ENCODE measurements at places on chromosomes 6 and 20.

DNA sequence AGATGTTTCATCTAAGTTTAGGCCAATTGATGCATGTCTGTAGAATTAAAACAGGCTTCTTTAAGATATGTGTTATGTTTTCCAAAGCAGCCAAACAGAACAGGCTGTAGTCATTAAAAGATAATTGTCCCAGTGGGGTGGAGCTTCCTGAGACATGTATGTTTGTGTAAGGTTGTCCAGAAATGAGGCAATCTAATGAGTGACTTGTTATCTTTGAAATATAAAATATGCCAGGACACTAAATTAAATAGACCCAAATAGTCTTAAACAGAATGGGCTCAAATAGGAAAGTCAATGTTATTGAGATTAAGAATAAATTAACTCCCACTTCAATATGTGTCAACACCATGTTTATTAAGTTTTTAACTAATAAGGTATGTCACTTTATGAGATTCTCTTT is 204.7 kb upstream of the RNF217 start:
- DNase-seq: no peak

DNA sequence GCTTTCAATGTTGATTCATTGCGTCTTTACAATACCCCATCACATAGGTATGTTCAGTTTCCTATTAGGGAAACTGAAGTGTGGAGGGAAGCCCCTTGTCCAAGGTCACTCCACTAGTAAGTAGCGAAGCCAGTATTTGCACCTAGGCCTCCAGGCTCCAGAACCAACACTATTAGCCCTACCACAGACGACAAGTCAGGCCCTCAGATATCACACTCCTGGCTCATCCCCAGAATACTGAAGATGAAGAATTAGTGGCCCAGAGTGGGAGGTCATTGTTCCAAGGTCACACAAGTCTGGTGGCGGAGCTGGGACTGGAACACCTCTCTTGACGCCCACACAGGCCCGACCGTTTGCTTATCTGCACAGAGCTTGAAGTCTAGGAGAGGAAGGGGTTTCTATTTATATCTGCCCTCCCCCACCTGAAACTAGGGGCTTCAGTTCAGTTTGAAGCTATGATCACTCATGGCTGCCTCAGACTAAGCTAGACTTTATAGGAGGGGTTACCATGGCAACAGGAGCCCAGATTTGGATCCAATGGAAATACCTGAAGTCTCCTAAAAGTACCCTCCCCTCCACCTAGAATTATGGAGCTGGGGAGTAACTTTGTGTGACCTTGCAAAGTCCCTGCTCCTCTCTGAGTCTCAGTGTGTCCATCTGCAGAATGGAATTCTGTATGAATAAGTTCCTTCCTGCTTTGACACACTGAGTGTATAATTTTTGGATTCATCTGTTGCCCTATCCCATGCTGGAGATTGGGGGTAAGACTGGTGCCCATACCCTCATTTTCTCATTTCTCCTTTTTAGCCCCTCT is 2.2 kb downstream of the SNTA1 start:
- DNase-seq: no peak

DNA sequence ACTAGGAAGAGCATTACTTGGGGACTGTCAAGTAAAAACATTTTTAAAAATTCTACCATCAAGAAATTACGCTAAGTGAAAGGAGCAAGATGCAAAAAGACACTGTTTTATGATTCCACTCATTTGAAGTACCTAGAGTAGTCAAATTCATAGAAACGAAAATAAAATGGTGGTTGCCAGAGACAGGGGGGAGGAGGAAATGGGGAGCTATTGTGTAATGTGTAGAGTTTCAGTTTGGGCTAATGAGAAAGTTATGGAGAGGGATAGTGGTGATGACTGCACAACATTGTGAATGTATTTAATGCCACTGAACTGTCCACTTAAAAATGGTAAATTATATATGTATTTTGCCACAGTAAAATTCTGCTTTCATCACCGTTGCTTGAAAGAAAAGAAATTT is 83.8 kb downstream of the UST start:
- no peak for DNase-seq

- no peak for DNase-seq
Observed at GRCh38 chr20:42041000-42041565, 422.9 kb upstream of the CHD6 start.

DNA sequence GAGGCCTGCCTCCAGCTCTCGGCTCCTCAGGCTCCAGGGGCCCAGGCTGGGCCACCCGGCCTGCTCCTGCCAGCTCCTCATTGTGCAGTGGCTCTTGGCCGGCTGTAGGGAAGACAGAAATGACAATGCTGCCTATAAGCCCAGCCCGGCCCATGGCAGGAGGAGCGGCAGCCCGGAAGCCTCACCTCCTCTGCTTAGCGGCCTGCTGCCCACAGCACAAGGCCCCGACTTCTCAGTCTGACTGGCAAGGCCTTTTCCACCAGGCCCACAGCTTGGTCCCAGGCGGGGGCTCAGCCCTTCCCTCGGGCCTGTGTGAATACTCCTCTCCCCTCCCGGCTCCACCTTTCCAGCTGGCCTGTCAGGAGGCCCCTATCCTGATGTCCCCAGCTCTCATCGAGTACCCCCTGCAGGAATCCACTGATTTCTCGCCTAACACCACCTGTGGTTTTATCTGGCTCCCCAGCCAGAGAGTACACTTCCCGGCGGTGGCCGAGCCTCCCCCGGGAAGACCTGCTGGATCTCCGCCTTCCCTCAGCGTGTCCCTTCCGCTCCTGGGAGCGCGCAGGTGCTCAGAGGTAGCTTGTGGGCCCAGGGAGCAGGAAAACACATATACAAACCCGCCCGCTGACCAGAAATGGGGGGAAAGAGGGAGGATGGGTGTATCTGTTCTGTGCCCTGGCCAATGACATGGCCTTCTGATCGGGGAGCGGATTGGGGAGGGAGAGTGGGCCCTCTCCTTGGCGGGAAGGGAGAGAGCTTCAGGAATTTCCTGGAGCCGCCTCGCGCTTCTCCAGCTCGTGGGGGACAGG is 963 bp downstream of the DDRGK1 start:
- DNase-seq: no peak

DNA sequence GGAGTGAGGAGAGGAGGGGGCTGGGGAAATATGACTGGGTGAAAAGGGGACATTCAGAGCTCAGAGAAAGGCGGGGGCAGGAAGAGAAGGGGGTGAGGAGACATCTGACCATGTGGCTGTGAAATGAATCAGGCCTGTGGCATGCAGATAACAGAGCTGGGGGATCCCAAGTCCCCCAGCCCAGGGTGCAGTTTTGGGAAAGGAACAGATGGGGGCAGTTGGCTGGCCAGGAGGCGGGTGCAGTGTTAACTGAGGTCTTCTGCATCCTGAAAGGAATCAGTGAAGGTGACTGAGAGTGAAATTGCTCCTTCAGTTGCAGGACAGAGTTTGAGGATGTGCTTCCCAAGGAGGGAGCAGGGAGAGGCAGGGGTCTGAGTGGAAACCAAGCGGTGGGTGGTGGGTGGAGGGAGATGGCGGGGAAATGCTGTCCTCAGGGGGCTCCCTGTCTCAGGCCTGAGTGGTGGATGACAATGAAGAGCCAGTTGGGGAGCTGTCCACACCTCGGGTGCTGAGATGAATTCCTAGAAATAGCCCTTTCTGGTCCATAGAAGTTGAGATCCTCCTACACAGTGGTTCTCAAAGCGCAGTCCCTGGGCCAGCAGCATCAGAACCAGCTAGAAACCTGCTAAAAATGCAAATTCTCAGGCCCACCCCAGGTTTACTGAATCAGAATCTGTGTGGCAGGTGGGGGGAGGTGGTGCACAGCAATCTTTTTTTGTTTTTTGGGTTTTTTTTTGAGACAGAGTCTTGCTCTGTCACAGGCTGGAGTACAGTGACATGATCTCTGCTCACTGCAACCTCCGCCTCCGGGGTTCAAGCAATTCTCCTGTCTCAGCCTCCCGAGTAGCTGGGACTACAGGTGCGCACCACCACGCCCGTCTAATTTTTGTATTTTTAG is 26.0 kb upstream of the CCDC167 start:
- peak; percentile 13 for DNase-seq

- DNase-seq: no peak
Observed at GRCh38 chr6:153927867-153928266, 111.2 kb upstream of the OPRM1 start.

DNA sequence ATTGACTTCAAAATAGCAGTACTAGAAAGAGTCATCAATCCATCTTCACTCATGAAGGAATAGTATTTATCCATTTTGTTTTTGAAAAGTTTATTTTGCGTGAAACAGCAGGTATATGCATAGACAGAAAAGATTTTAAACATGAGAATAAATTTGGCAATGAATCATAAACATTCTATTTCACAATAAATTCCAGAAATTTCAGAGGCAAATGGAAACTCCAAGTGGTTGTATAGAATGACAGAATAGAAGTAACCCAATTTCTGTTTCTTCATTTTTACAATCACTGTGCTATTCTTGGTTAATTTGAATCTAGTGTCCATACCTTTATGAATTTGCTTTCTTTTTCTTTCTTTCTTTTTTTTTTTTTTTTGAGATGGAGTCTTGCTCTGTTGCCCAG is 173.0 kb upstream of the ECI2 start:
- DNase-seq: no peak

GRCh38 chr20:1131354-1131753 is 13.0 kb downstream of the PSMF1 start:
- no peak for DNase-seq

DNA sequence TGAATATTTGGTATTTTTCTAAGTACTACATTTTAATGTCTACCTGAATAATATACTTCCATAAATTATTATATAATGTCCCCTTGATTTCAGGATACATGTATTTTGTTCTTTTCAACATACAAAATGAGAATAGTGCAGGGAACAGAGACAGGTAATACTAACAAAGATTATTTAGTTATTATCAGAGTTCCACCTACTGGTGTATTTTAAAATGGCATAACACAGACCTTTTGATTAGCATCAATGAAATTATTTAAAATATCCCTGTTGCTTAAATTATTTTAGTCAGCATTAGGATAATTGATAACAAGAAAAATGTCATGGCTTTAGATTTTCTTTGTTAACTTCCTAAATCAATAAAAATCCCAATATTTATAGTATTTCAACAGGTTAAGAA is 184.0 kb downstream of the PRDM13 start:
- DNase-seq: no peak

- DNase-seq: no peak
Observed at GRCh38 chr6:87875781-87876180, 171.9 kb upstream of the SPACA1 start.

GRCh38 chr20:44959082-44959637 is 1.0 kb downstream of the TOMM34 start:
- DNase-seq: peak; percentile 26

DNA sequence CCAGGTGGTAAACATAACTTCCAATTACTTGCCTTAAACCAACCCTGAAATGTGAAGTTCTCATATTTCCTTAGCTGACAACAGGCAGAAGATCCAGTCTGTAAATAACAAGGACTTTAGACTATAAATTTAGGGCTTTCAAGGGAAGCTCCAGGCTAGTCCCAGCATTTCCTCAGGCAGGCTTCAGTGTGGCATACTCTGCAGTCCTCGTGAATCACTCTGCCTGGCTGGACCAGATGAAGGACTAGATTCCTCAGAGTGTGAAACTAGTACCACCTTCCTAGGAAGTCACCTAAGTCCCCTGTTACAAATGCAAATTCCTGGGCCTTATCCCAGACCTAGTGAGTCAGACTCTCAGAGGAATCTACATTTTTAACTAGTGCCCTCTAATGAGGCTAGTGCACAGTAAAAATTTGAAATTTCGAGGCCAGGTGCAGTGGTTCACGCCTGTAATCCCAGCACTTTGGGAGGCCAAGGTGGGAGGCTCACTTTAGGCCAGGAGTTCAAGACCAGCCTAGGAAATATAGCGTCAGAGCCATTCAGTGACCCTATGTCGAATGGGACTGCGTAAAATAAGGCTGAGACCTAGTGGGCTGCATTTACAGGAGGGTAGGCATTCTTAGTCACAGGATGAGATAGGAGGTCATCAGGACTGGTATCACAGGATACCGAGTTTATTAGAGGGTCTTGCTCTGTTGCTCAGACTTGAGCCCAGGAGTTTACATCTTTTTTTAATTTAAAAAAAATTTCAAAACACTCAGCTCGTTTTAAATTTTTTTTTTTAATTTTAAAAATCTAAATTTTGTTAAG is 279.6 kb upstream of the JARID2 start:
- no peak for DNase-seq

DNA sequence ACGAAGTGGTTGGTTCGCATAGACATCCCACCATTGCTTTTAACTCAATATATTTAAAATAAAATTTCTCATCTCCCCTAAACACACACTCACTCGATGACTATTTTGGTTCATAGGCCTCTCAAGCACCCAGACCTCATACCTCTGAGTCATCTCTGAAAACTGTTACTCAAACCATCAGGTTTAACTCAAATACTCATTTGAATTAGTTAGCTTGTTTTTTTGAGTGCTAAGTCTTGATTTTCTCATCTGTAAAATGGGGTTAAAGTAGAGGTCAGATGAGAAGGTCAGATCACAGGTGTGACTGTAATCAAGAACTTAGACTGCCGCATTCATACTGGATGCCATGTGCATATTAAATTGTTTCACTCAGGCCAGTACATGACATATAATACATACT is 243.9 kb upstream of the TENT5A start:
- peak; percentile 18 for DNase-seq

- no peak for DNase-seq
Observed at GRCh38 chr20:14116037-14116436, 120.7 kb downstream of the MACROD2 start.

GRCh38 chr20:48025051-48025515 is 239.8 kb upstream of the SULF2 start:
- peak; percentile 68 for DNase-seq

DNA sequence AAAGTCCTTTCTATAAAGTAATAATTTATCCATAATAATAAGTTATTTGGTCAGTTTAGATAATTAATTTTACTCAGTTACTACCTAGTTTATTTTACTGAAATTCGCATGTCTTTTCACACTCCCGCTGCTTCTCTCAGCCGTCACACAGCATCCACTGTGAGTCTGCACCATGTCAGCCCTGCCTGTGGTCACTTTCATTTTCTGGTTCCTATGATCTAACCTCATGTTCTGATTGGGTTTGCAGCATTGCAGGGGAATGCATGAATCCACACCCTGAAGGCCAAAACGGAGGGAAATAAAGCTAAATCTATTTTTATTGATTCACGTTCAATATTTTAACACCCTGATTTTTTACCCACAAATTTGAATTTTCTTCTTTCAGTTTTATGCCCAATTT is 47.4 kb downstream of the PDE10A start:
- DNase-seq: peak; percentile 40
